ENCODE measurements at places on chromosomes 4 and X.

GRCh38 chr4:25702848-25703247 is 47.2 kb downstream of the SLC34A2 start:
- H3K27me3 ChIP-seq: no peaks in the 10 kb centered on the region
- no peaks in the 10 kb centered on the region for H3K4me1 ChIP-seq
- H3K36me3 ChIP-seq: no peaks in the 10 kb centered on the region
- H3K4me3 ChIP-seq: no peak overlapping the region

DNA sequence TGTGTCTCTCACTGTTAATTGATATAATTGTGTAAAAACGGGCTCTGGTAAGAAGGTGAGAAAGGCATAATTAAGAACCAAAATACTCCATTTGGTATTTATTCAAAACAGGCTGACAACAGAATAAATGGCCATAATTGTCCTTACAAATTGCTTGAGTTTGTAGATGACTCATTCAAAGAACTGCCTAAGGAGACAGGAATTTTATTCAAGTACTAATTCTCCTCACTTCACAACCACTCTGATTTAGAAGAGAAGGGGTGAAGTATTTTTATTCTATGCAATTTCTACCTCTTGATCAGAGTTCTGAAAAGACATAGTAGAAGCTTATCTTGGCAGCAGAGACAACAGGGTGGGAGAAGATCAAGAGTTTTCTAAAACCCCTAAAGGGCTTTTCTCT is 43.1 kb downstream of the ATP11C start:
- H3K27ac ChIP-seq: no peak overlapping the region
- H3K27me3 ChIP-seq: no peaks in the 10 kb centered on the region
- DNase-seq: no peak
- no peaks in the 10 kb centered on the region for H3K4me1 ChIP-seq
- no peak overlapping the region for H3K4me3 ChIP-seq
- no peaks in the 10 kb centered on the region for H3K36me3 ChIP-seq

DNA sequence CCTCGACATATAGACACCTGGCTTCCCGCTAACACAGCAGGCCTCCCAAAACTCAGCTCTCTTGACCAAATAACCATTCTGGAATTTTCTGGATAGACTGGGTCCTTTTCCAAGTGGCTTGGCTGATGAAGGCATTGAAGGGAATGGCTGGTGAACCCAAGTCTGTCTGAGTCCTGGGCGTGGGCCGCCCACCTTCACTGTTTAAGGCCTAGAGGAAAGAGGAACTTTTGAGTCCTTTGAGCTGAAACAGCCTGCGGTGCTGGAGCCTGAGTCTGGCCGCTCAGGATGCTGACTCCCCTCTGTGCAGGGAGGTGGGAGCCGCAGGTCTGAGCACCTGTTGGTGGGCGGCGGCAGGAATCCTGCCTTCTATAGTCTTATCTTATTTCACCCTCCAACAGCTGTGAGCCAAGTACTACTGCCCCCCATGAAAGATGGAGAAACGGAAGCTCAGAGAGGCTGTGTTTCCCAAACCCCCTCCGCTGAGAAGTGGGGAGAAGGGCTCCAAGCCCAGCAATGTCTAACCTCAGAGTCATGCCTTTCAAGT is 23.4 kb downstream of the ACOX3 start:
- H3K27me3 ChIP-seq: no peaks in the 10 kb centered on the region
- H3K36me3 ChIP-seq: peaks cover 18% of the 10 kb centered on the region
- peaks cover 3% of the 10 kb centered on the region for H3K4me1 ChIP-seq
- H3K4me3 ChIP-seq: no peak overlapping the region
- no peak for DNase-seq

- no peaks in the 10 kb centered on the region for H3K36me3 ChIP-seq
- H3K4me1 ChIP-seq: peaks cover 15% of the 10 kb centered on the region
- H3K4me3 ChIP-seq: no peak overlapping the region
- no peak overlapping the region for H3K27ac ChIP-seq
- no peaks in the 10 kb centered on the region for H3K27me3 ChIP-seq
Observed at GRCh38 chrX:152991123-152991522, 2.8 kb downstream of the PNMA5 start.

DNA sequence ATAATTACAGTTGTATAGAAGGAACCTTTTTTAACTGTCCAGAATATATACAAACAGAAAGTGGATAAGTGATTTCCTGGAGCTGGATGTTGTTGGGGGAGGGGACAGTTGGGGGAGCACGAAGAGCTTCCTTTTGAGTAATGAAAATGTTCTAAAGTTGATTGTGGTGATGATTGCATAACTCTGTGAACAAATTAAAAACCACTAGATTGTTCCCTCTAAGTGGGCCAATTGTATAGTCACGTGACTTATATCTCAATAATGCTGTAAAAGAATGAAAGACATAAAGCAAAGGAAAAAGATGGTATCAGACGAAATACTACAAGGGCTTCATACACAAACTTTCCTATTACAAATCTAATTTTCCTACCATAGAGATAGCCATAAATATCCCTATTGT is 2.7 kb downstream of the CT55 start:
- H3K4me3 ChIP-seq: no peak overlapping the region
- peaks cover 14% of the 10 kb centered on the region for H3K27me3 ChIP-seq
- H3K4me1 ChIP-seq: peaks cover 4% of the 10 kb centered on the region
- H3K36me3 ChIP-seq: no peaks in the 10 kb centered on the region

GRCh38 chr4:160318567-160319220 is 1215.8 kb downstream of the RAPGEF2 start:
- H3K27ac ChIP-seq: no peak overlapping the region
- no peak overlapping the region for H3K4me3 ChIP-seq
- H3K4me1 ChIP-seq: no peaks in the 10 kb centered on the region
- H3K27me3 ChIP-seq: no peaks in the 10 kb centered on the region
- no peaks in the 10 kb centered on the region for H3K36me3 ChIP-seq

DNA sequence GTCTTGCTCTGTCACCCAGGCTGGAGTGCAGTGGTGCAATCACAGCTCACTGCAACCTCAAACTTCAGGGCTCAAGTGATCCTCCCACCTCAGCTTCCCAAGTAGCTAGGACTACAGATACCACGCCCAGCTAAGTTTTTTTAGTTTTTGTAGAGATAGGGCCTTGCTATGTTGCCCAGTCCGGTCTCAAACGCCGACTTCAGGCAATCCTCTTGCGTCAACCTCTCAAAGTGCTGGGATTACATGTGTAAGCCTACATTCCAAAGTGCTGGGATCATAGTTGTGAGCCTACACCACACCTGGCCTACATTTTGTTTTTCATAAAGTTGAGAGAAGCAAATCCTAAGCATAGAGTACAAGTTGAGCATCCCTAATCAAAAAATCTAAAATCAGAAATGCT is 42.2 kb downstream of the SMARCA5 start:
- DNase-seq: no peak
- no peak overlapping the region for H3K4me3 ChIP-seq
- peaks cover 27% of the 10 kb centered on the region for H3K36me3 ChIP-seq
- H3K27ac ChIP-seq: no peak overlapping the region
- peaks cover 9% of the 10 kb centered on the region for H3K4me1 ChIP-seq

All from CD4-positive, CD25-positive, alpha-beta regulatory T cell (primary cell).